ENCODE measurements at places on chromosomes 6 and 20.

DNA sequence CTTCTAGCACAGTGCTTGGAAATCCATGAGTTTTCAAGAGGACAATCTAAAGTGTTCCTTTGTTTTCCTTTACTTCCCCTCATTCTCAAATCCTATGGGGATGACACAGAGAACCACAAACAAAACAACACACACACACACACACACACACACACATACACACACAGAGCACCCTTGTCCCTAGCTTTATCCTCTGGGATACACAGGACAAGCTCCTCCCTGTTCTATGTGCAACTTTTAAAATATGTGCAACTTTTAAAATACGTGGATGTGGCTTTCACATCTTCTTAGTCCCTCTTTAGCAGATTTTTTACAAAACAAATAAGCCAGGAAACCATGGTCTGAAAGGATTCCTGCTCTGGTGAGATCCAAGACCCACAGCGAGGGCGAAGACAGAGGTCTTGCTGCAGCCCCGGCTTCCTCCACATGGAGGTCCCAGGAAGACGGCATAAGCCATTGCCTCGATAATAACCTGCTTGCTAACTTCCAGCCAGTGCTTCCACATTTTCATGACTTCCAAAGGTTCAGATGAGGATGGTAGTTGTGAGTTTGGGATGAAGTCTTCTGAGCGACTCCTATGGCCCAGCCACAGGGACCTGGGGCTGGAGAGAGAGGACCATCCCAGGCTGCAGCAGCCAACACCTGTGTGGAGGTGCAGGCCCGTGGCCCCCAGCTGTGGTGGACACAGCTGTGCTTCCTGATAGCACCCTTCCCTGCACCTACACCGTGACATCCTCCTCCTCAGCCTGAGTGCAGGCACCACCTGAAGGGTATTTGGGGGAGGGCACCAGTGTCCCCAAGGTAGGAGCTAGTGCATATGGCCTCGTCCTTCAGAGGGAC is 62.8 kb upstream of the CD93 start:
- DNase-seq, result no peak

GRCh38 chr6:81750200-81750599 is 2.3 kb downstream of the TENT5A start:
- DNase-seq, result no peak

DNA sequence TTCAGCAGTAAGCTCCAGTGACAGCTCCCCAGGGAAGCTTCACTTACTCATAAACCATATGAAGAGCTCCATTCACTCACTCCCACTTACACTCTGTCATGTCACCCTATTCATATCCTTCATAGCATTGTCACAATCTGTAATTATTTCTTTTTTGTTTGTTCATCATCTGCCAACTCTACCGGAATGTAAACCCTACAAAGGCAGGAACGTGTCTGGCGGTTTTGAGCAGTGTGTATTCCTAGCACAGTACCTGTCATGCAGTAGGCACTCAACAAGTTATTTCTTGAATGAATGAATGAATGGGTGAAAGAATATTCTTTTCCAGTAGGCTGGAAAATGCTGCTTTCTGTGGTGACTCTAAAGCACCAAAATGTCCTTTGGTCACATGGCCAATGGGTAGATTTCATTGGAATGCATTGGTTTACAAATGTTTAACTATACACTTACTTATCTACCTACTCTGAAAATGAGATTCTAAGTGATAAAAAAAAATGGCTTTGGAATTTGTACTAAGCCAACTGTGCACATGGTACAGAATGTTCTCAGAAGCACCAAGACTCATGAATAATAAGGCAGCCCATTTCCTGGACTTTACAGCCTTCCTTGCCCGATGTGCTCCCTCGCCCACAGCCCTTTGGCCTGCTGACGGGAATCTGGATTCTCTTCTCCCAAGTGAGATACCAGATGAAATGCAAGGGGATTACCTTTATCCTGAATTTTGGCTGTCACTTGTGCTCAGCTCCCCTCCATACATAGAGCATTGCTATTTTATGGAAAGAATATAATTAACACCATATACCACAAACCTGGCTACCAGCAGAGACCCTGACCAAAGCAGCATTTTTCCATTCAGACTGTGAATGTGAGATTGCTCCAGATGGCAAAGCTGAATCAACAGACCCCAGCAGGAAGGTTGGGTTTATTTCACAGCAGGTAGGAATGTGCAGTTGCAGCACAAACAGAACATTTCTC is 273.3 kb downstream of the ALDH8A1 start:
- peak; percentile 63 for DNase-seq

DNA sequence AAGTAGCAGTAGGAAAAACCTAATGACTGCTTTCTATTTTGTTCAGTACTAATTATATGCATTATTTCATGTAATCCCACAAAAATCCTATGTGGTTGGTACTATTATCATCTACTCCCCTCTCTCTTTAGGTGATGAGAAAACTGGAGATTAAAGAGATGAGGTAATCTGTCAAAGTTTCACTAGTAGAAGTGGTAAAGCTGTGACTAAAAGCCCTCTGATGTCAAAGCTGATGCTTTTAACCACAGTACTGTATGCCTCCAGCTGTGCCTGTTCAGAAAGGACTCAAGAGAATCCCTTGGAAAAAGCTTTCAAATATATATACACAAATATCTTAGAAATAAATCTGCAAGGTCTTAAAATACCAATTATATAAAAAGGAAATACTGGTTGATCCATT is 38.0 kb downstream of the PHIP start:
- DNase-seq, result peak; percentile 65

GRCh38 chr20:61355585-61355984 is 103.5 kb downstream of the CDH4 start:
- no peak for DNase-seq

GRCh38 chr6:160042014-160042773 is 73.3 kb downstream of the IGF2R start:
- DNase-seq, result peak; percentile 83

DNA sequence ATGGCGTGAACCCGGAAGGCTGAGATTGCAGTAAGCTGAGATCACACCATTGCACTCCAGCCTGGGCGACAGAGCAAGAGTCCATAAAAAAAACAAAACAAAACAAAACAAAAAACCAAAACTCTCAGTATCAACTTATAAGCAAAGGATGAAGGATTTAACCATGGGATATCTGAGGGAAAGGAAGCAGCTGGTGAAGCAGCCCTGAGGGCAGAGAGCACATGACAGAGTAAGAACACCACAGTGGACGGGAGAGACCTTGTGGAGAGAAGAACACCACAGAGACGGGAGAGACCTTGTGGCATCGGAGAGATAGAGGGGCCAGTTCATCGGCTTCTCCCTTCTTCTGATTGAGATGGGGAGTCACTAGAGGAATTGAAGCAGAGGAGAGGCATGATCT is 697.2 kb downstream of the HDGFL1 start:
- no peak for DNase-seq

- DNase-seq, result peak; percentile 41
Observed at GRCh38 chr6:42136508-42137193, 5.8 kb downstream of the C6orf132 start.

All from fibroblast of lung (primary cell).